ENCODE measurements at places on chromosomes 3 and 15.

GRCh38 chr3:194283221-194284006, 67.7 kb downstream of the CPN2 start:
- DNase-seq, result no peak

DNA sequence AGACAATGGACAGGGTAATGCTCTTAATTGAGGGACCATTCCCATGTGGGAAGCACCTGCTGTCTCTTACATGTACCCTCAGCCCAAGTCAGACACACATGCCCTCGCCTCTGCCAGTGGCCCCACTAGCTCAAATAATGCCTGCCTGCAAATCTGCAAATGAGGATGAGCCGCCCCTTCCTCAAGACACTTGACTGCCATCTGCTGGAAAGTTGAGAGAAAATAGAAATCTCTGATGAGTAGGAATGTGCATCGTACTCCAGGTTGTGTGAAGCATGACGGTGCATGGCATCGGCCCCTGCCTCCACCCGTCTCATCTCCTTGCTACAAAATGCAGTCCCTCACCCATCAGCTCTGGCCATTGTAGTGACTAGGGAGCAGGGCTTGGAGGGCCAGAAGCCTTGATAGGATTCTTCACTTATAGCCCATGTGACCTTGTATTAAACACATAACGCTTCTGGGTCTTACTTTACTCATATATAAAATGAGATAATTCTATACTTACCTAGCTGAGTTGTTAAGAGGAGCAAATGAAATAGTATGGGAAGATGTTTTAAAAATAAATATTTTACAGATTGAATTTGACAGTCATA, 6.3 kb upstream of the SCN5A start:
- DNase-seq, result peak; percentile 44

DNA sequence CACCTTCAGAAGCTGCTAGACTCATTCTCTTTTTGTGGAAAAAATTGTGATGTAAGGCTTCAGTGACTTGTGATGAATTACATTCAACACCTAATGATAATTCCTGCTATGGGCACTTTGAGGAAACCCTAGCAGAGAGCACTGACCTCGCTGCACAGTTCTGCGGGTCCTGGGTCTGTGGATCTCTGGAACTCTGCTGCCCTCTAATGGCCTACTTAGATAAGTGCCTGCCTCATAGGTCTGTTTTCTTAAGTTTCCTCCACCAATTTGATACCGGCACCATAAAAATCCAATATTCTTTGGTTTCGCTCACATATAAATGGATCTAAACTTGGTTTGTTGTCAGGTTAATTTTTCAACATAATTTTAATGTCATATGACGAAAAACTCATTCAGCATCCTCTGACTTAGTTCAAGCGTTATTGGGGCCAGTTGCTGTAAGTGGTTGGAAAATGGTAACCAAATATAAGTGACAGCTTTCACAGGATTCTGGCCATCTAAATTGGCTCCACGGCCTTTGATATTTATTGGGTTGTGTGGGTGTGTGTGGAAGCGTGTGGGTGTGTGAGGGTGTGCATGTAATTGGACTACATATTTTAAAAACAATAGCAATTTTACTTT, 10.4 kb downstream of the SLITRK3 start:
- DNase-seq, result peak; percentile 57

DNA sequence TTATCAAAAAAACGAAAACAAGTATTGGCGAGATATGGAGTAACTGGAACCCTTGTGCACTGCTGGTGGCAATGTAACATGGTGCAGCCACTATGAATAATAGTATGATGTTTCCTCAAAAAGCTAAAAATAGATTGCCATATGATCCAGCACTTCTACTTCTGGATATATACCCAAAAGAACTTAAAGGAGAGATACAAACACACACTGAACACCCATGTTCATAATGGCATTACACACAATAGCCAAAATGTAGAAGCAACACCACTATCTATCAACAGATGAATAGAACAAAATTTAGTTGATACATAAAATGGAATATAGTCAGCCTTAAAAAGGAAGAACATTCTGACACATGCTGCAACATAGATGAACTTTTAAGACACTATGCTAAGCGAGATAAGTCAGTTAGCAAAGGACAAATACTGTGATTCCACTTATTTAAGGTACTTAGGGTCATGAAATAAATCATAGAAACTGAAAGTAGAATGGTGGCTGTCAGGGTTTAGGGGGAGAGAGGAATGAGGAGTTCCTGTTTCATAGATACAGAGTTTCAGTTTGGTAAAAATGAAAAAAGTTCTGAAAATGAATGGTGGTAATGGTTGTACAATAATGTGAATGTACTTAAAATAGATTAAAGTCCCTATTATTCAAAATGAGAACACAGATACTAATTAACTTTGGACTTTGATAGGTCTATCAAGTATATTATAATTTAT, 59.4 kb upstream of the IMPG2 start:
- no peak for DNase-seq

- no peak for DNase-seq
Measured at GRCh38 chr15:88498996-88499395, 31.5 kb downstream of the MRPS11 start.

DNA sequence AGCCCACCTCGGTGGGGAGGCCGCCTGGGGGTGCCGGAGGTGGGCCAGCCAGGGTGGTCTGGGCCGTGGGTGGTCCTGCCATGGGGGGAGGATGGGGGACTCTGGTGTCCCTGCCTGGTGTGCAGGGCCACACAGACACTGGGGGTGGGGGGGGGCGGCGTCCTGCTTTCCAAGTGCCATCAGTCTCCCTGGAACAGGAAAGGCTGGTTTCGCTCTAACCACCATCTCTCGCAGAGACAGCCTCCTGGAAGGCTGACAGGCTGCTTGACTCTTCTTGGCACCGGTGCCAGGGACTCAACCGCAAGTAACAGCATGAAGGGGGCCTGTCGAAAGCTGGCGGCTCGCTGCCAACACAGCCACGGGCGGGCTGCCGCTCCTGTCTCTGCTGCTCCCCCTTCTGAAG, 40.3 kb downstream of the RGMA start:
- DNase-seq, result no peak

DNA sequence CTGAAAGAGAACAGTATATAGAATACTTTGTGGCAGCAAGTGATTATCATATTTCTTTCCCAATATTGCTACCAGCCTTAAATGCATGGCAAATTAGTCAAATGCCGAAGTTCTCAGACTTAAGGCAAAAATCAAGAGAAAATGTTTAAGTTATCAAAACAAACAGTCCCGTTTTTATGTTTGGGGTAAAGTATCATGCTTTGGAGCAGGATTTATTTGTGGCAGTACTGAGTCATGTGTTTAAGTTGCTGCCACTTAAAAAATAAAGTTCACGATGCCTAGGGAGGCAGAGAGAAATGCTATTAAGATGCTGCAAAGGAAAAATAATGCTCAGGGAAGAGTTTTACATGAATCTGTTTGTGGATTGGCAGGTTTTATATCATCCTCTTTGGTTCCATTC, 417.4 kb upstream of the MDFIC2 start:
- no peak for DNase-seq

DNA sequence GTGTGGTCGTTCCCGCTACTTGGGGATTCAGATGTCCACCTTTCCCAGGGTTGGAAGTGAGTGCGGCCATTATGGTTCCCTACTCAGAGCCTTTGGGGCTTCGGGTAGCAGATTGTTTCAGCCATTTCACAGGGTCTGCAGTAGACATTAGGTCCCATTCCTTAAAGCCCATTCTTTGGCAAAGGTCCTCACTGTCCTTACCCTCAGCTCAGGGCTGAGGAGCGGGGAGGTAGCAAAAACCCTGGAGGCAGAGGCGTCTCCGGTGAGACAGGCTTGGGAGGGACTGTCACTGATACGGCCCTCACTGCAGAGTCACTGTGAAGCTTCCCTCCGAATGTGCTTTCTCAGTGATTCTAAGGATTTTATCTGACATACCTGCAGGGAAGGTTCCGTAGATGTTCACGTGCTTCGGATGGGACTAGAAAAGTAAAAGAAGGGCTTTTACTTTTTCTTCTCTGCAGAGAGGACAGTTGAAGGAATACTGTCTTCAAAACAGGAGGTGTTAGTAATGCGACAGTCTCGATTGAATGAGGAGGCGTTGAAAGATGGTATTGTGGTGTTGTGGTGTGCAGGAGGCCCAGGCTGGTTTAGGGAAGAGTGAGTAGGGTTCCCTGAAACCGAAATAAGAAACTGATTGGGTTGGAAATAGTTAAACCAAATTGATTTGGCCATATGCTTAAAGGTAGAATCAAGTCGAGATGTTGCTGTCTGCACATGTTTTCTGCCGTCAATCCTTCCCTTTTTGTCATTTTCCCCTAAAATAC, 630 bp downstream of the ATP6V1A start:
- DNase-seq, result no peak

- no peak for DNase-seq
Measured at GRCh38 chr3:32815841-32816438, 1.9 kb upstream of the TRIM71 start.

GRCh38 chr3:127043041-127043641, 60.2 kb downstream of the PLXNA1 start:
- no peak for DNase-seq

All from NCI-H460 (cell line).